Osteocyte (in vitro differentiated cells): ENCODE measurements at places on chromosomes 12 and 14. TPM values are rescaled to one million over a fixed set of nuclear protein-coding genes. Genes with fewer than 3 reads are reported as not detected.

Gene SOX5
- 5.4 and 6.3 TPM in 2 replicates for total RNA-seq

Gene REC8
- total RNA-seq, result 8.1 and 11.5 TPM in 2 replicates

Gene CACNA2D4
- not detected in 2 replicates for total RNA-seq

Gene PSMD9
- 58.0 and 63.5 TPM in 2 replicates for total RNA-seq
